ENCODE measurements at places on chromosomes 6 and 20. TPM values are rescaled to one million over a fixed set of nuclear protein-coding genes. Genes with fewer than 3 reads are reported as not detected.

Gene RPS18
- 3,852 TPM for total RNA-seq

DNA sequence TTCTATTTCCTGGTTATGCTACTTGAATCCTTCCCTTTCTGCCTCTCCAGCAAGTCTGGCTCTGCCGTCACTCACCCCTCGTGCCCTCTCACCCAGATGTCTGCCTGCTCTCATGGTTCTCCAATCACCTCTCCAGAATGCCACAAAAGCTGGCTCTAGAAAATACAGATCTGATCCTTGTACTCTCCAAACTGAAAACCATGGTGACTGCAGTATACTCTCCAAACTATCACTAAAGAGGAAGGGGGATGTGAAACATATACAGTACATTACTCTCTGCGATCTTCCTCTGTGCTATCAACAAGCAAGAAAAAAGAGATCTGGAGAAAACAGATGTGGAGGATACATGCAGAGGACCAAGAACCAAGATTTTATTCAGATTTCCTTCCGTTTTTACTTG is 91.1 kb downstream of the ATXN1 start:
- DNase-seq = no peak

DNA sequence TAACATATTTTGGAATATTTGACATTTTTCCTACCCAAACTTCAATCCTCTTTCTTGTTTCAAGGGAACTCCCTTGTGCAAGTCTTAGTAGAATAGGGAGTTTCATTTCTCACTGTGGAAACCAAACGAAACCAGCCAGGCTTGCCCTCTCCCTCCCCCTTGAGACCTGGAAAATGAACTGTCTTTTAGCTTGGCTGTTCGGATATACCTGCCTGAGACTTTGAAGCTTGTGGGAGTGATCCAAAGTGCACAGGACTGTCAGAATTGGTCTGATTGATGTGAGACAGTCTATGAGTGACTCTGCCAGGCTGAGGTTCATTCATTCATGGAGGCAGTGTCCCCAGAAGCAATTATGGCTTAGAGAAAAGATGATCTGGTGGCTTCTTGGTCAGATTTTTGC is 388.1 kb downstream of the EPM2A start:
- DNase-seq = no peak

- no peak for DNase-seq
Measured at GRCh38 chr6:35341557-35341956, 801 bp upstream of the PPARD start.

Gene TRAPPC3L
- not detected for total RNA-seq

All from CD8-positive, alpha-beta memory T cell (primary cell).